ENCODE measurements at places on chromosomes 3 and 15. TPM values are rescaled to one million over a fixed set of nuclear protein-coding genes. Genes with fewer than 3 reads are reported as not detected.

CSPG5 gene
- under 0.01 TPM for total RNA-seq

MKRN3 gene
- total RNA-seq = under 0.01 TPM

TM6SF1 gene
- total RNA-seq = 2.3 TPM

GPR27 gene
- under 0.01 TPM for total RNA-seq

SMARCC1 gene
- total RNA-seq = 23.1 TPM

MYRIP gene
- total RNA-seq = under 0.01 TPM

FANCI gene
- total RNA-seq = 5.6 TPM
